ENCODE measurements at places on chromosomes 13 and 19.

GRCh38 chr13:109163037-109163379, 533.6 kb downstream of the MYO16 start:
- DNase-seq: no peak

GRCh38 chr13:66830940-66831716, 399.0 kb downstream of the PCDH9 start:
- no peak for DNase-seq

DNA sequence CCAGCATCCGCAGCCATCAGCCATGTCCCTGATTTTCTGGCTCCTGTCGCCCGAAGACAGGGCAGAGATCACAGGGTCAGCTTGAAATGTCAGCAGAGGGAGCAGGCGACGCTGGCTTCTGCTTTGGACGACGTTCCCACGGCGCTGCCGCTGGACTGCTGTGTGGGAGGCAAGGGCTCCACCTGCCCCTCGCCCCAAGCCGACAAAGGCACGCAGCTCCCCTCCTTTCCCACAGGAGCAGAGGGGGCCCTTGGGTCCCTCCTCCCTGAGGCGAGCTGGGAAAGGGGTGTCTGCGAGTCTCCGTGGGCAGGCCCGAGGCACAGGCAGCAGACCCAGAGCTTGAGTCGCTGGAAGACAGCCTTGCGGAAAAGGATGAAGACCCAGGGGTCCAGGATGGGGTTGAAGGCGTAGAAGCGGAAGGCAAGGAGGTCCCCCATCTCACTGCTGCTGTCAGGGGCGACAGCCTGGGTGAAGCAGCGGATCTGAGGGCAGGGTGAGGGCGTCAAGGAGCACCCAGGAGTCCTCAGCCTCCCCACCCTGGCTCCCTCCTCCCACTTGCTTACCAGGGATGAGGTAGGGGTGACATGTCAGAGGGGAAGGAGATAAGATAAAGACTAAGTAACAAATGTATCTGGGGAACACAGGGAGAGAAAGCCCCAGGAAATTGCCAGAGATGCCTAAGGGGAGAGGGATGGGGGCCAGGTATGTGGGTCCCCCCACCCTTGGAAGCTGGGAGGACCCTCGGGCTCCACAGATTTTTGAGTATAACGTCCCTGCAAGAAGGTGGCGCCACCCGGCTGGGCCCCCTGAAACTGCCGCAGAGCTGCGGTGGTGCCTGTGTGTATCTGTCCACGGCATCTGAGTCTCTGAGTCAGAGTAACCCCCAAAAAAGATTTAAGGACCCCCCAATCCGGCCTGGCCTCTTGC, 3.4 kb downstream of the PTGIR start:
- DNase-seq: no peak

- DNase-seq: no peak
Observed at GRCh38 chr19:49430172-49430677, 5.0 kb downstream of the GFY start.

- no peak for DNase-seq
Observed at GRCh38 chr13:90098577-90098976, 1248.9 kb upstream of the MIR17HG start.

DNA sequence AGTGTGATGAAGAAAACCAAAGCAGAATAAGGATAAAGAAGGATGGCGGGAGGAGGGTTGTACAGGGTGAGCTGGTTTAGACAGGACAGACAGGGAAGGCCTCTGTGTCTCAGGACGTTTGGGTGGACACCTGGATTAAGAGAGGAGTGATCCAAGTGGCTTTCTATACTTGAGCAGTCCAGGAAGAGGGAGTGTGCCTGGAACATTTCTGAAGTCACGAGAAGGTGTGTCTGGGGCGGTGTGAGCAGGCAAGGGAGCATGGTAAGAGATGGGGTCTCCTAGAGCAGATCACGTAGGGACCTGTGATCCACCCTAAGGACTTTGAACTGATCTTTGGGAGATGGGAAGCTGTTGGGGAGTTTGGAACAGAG, 15.4 kb upstream of the STK24 start:
- DNase-seq: no peak

- no peak for DNase-seq
Observed at GRCh38 chr13:73299787-73300186, 241.0 kb downstream of the KLF5 start.

GRCh38 chr19:11453468-11454341, 18.3 kb downstream of the PRKCSH start:
- peak; percentile 18 for DNase-seq
